Suprapubic skin (tissue), 4 donors: ENCODE measurements at places on chromosomes 2 and 18.

- no peak for DNase-seq
Measured at GRCh38 chr2:241618296-241618805, 18.6 kb downstream of the THAP4 start.

GRCh38 chr2:207051385-207051965 lies 112.2 kb downstream of the CPO start:
- DNase-seq: no peak

- DNase-seq: no peak
Measured at GRCh38 chr2:215693193-215693998, 257.5 kb upstream of the FN1 start.

GRCh38 chr18:23243178-23243577 lies 107.9 kb downstream of the CABLES1 start:
- no peak for DNase-seq

DNA sequence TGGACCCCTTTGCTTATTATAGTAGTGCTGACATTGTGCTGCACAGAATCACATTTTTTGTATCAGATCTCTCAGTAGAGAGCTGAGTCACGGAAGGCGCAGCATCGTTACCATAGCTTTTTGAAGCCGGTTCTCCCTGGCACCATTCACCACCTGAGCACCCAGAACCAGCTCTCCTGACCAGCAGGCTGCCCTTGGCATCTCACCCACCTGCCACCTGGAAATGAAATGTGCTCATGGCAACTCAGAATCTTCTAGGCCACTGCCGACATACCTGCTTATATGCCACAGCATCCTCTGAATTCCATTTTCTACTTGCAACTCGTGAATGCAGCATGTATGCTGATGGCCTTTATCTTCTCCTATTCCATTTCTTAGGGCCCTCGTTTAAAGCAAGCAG lies 62.7 kb downstream of the COA5 start:
- DNase-seq: no peak

- no peak for DNase-seq
Measured at GRCh38 chr18:79366177-79367094, 29.3 kb upstream of the NFATC1 start.

GRCh38 chr2:134736167-134736880 lies 17.5 kb upstream of the TMEM163 start:
- DNase-seq: no peak

DNA sequence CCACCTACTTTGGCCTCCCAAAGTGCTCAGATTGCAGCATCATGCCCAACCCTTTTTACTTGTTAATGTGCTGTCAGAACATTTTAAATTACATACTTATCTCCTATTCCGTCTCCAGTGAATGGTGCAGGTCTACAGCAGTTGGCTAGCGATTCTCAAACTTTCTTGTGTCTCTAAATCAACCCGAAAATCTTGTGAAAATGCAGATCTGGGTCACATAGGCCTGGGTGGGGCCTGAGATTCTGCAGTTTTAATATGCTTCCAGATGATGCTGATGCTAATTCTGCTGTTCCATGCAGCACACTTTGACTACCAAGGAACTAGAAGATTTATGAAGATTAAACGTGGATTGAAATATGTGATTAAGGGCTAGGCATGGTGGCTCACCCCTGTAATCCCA lies 14.8 kb upstream of the ACSL3 start:
- DNase-seq: no peak

- no peak for DNase-seq
Measured at GRCh38 chr18:10508591-10508990, 17.2 kb upstream of the NAPG start.

DNA sequence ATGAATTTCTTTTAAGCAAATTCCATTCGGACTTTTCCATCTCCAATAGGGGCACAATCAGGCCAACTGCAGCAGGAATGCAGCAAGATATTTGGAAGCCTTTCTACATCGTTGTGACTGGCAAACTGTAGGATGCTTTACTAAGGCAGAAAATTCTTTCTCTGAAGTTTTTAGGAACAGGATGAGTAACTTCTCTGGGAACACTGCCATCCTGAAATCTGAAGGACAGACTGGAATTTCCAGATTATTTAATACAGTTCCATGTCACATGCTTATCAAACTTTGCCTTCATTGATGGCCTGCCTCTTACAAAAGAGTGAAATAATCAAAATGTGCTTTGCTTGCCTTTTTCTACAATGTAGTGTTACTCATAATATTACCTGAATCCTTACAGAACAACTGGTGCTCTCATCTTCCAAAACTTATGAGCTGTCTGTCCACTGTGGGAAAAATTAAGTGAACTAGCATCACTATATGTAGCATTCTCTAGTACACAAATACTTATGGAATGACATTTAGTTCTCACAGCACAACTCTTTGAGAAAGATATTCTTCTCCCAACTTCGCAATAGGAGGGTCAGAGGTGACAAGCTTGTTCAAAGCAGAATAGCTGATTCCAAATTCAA lies 32.0 kb upstream of the MAP2 start:
- no peak for DNase-seq

DNA sequence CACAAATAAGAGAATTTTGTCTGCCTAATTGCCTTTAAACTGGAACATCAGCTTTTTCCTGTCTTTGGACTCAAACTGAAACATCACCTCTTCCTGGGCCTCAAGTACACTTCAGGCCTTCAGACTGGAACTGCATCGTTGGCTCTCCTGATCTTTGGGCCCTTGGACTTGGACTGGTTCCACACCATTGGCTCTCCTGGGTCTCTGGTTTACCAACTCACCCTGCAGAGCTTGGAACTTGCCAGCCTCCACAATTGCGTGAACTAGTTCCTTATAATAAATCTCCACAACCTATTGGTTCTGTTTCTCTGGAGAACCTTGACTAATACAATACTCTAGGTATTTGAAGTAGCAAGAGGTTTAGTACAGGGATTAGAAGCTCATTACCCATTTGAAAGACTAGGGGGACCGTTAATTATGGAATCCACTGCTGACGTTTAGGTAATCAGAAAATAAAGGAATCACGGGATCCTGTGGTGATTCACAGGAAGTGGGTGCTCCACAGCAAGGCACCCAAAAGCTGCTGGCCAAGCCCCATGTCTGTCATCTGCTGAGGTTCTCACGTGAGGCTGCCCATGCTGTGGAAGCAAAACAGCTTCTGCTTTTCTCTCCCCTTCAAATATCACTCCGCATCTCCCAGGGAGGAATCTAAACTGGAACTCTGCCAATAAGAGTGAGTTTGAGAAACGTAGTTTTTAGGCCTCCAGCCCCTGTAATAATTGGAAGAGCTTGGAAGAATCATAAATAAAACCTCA lies 20.0 kb upstream of the SGPP2 start:
- DNase-seq: no peak

DNA sequence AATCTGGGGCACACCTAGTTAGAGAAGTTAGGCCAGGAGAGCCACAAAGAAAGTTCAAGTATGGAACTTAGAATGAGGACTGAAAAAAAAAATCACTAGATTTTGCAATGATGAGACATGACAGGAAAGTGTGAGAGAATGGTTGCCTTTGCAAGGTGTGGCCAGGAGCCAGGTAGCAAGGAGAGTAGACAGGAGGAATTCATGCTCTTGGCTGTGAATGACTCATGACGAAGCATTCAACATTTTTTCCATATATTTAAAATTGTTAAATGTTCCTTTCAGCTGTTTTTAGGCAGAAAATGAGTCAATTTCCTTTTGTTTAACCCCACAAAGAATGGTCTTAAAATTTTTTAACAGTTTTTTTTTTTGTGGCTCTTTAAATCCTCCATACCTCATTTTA lies 636.9 kb downstream of the PLCL1 start:
- DNase-seq: no peak

DNA sequence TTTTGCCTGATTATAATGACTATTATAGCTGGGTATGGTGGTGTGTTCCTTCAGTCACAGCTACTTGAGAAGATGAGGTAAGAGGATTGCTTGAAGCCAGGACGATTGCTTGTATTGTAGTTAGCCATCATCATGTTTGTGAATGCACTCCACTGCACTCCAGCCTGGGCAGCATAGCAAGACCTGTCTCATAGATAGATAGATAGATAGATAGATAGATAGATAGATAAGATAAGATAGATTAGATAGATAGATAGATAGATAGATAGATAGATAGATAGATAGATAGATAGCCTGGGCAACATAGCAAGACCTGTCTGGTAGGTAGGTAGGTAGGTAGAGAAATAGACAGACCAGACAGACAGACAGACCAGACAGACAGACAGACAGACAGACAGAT lies 127.3 kb downstream of the MGAT5 start:
- DNase-seq: no peak

DNA sequence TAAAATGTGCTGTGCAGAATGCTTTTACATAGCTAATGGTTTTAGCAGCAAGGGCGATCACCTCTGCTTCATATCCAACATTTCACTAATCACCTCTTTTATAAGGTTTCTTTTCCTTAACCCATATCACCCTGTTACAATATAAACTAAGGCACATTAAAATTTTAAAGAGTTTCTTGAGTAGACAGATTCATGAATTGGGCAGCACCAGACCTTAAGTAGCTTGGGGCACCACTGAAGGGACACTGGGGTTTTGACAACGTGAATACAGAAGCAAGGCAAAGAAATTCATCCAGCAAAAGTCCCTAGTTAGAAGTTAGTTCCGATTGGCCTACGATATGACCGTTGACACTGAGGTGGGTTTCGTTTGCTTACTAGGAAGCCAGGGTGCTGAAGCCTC lies 44.0 kb upstream of the RALBP1 start:
- no peak for DNase-seq

- DNase-seq: no peak
Measured at GRCh38 chr2:215615803-215616174, 179.9 kb upstream of the FN1 start.

GRCh38 chr2:72511906-72512305 lies 313.9 kb downstream of the EXOC6B start:
- DNase-seq: no peak

GRCh38 chr2:26630669-26631360 lies 10.4 kb downstream of the CIB4 start:
- no peak for DNase-seq

DNA sequence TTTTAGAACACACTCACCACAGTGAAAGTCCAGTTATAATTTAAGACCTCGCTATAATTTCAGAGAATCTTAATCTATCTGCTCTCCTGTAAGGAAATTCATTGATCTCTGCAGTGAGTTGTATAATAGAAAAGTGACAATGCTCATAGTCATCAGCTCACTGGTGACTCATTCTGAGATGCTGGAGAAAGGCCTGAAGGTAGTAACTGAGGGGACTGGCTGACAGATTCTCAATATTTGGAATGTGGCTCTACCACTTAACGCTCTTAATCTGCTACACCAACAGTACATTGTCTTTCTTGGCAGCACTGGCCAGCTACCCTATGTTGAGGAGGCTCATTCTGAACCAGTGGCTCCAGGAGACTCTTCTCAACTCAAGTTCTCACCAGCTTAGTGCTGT lies 246.1 kb downstream of the RPRM start:
- DNase-seq: no peak

- no peak for DNase-seq
Measured at GRCh38 chr2:219576505-219577388, 4.6 kb downstream of the INHA start.

DNA sequence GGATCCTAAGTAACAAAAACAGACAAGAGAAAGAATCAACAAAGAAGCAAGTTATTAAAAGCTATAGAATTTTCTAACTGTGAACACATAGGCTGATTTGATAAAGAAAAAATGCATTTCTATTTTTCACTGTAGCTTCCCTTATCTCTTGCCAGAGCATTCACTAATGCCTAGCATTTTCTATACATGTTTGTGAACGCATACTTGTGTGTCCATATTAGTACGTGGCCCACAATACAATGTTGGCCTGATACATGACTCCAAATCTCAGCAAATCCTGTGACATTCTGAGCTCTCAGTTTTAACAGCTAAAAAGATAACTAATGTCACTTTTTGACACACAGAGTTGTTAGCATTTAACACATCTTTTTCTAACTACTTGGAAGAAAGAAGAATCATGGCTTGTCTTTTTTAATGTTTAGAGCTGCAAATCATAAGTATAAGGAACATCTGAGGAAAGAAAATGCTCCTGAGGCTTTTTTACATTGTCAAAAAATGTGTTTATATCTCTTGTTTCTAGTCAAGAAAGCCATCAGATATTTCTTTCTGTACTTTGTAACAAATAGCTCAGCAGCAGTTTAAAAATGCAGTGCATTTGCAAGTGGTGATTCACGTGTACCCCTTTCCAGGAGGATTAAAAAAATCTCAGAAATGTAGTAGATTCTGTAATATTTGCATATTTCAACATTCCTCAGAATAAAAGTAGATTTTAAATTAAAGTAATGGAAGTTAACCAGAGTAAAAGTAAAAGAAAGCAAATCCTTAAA lies 1646.8 kb upstream of the TMEFF2 start:
- no peak for DNase-seq

DNA sequence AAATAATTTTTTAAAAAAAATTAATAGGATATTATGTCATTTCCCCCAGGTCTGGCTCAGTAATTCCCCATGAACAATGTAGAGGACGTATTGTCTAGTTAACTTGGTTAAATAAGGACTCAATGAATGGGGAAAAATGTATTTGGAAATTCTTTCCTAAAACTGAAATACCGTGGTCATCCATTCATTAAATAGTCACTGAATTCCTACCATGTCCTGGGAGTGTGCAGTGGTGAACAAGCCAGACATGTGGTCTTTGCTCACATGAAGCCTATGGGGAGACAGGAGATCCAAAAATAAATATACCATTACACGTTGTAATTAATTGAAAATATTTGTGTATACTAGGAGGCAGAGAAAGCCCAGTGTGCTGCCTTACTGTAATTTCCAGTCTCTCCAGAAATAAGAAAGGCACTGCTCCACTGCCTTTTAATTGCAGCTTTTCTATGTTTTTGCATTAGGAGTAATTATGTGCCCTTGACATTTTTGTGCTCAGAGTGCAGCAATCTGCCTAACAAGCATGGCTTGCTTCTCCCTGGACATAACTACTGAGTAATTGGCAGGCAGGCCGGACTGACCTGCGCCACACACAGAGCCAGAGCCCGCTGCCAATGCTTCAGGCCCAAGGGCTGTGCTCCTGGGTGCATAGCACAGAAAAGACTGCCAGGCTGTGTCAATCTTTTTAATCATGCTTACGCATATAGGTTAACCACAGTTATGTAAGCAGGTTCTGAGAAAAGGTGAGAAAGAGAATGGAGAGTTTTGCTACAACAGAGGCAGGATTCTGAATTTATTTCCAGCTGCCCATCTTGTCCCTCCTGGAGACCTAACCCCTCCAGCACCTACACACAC lies 22.2 kb upstream of the TTC39C start:
- no peak for DNase-seq

DNA sequence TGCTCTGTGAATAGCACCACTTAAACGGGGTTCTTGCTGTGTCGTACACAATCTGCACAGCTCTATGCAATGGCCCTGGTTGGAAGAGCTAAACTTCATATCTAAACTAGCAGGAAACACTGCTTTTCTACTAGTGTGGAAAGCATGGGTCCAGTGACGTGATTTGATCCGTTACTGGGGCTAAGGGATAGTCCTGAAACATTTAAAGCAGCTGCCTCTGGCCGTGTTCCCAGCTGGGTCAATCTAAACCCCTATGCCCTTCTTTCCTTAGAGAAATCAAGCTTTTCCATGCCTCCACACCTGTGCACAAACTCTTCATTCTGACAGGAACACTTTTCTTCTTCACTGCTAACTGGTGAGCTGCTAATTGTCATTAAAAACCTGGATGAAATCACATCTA lies 5.4 kb upstream of the IGFBP5 start:
- DNase-seq: no peak

- no peak for DNase-seq
Measured at GRCh38 chr18:25223211-25223610, 128.8 kb downstream of the ZNF521 start.

GRCh38 chr2:217685255-217685605 lies 317.6 kb downstream of the TNS1 start:
- DNase-seq: peak; percentile 88
